ENCODE measurements at places on chromosomes 1 and 21. TPM values are rescaled to one million over a fixed set of nuclear protein-coding genes. Genes with fewer than 3 reads are reported as not detected.

Gene KCNN3
- total RNA-seq: 0.09 TPM

Gene AMPD2
- total RNA-seq: 67.2 TPM

Gene CLDN14
- total RNA-seq: 0.27 TPM

Gene FMO5
- total RNA-seq: 1.8 TPM

Gene POU3F1
- total RNA-seq: not detected

Gene TSPAN1
- 0.81 TPM for total RNA-seq

Gene MRPS21
- 15.8 TPM for total RNA-seq

Gene OR6N1
- 0.16 TPM for total RNA-seq
